SW 1271 (cell line): ENCODE measurements at places on chromosomes 16 and 17.
A peak's percentile ranks its signal among the peaks of the same experiment; 100 is the strongest.

- no peak for DNase-seq
Measured at GRCh38 chr16:72945611-72946010, 102.3 kb downstream of the ZFHX3 start.

DNA sequence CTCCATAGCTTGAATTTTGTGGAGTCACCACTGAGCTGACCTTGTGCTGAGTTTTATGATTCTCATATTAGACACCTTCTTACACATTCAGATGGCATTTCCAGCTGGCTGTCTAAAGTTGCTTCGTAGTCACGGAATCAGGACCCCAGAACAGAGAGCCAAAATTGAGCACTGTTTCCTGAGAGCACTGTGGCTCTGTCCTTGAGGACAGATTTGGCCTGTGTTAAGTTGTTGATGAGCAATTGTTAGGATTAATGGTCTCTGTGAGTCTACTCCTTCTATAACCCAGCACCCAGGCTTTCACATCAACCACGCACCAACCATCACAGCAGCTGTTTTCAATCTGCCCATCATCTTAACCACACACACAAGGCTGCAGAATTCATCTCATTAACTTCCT, 277.5 kb upstream of the HSBP1 start:
- no peak for DNase-seq

- no peak for DNase-seq
Measured at GRCh38 chr16:14487579-14487978, 142.5 kb downstream of the PARN start.

DNA sequence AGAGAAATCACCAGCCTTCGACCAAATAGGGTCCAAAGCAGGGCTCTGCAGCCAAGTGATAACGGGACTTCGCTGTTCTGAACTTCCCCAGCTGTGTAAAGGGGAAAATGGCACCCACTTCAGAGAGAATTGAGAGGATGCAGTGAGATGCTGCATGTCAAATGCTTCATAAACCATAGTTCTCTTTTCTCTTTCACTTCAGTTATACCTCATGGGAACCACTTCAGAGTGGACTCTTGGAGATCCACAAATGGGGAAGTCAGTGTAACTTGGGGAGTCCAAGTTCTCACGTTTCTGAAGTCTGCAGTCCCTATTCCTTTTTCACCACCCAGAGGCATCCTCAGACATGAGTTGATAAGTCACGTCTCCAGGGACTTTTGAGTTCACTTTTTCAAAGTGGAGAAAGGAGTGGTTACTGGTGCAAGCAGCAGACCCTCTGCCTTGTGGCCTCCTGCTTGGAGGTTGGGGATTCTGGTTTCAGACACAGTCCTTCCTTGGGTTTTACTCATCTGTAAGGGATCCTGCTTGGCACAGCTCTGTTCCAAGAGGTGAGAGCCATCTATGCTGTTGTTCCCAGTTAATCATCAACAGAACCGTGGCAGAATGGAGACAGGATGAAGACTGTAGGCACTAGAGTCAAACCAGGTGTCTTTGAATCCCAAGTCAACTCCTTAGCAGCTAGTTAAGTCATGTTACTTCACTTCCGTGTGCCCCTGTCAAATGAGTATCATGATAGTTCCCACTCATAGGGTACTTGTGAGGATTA, 123.4 kb upstream of the NOL11 start:
- no peak for DNase-seq

DNA sequence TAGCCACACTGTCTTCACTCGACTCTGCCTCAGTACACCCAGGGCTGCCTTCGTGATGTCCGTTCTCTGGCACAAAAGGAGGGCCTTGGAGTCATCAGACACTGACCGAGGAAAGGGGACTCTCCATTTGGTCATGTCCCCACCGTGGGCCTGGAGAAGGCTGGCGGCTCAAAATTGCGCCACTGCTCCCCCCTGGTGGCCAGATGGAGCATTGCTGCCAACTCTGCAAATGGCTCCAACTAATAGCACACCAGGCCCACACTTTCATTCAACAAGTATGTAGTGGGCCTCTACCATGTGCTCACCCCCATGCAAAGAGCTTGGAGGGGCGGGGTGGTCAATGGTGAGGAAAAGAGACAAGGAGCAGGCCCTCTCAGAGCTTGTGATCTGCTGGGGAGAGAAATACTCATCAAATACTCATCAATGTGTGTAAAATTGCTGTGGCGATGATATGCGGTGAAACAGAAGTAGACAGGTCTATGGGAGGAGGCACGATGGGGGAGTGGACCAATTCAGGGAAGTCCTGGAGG, 5.2 kb upstream of the GRIN2C start:
- peak; percentile 52 for DNase-seq

DNA sequence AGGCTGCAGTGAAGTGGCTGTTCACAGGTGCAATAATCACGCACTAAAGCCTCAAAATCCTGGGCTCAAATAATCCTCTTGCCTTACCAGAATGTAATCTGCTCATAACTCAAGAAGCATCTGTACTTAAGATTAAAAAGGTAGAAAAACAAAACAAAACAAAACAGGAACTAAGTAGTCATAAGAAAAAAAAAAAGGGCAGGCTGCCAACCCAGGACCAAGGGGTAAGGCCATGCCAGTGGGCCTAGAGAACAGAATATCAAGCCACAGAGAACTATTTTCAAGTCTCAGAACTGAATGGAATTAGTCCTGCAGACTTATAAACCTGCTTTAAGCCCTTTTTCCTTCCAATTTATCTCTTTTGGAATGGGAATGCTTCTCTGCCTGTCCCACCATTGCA, 64.8 kb upstream of the TBC1D3K start:
- no peak for DNase-seq

GRCh38 chr16:1509307-1510221, 16.4 kb downstream of the TELO2 start:
- DNase-seq, result no peak

DNA sequence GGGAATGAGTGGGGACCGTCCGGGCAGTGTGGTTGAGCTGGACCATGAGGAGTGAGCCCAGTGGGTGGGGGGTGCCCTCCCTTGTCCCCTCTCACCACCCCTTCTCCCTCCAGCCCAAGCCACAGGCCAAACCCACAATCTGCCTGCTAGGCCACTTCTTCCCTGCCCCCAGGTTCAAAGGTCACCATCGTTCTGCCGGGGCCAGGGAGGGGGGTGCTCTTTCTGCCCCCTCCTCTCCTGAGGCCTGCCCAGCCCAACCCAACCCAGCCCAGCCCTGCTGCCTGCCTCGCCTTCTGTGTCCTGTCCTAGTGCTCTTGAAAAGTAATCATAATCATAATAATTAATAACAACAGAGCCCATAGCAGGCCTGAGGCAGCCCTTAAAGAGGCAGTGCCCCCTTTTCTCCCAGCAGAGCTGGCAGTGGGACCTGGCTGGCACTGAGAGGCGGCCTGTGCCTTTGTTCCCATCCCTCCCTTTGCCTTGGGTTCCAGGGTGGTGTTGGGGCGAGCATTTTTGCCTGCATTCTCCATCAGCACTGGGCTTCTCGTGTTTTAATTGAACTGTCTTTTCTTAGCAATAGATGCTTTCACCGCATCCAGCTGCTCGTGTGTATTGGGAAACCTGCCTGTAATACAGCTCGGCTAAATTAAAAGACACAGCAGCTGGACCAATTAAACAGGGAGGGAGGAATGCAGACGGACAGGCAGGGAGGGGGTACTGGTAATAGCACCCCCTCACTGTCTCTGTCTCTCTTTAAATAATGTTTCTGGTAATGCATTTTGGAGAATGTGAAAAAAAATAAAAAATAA, 46.8 kb downstream of the SREBF1 start:
- DNase-seq, result no peak

GRCh38 chr17:12398441-12399051, 267.1 kb upstream of the MYOCD start:
- DNase-seq, result no peak

DNA sequence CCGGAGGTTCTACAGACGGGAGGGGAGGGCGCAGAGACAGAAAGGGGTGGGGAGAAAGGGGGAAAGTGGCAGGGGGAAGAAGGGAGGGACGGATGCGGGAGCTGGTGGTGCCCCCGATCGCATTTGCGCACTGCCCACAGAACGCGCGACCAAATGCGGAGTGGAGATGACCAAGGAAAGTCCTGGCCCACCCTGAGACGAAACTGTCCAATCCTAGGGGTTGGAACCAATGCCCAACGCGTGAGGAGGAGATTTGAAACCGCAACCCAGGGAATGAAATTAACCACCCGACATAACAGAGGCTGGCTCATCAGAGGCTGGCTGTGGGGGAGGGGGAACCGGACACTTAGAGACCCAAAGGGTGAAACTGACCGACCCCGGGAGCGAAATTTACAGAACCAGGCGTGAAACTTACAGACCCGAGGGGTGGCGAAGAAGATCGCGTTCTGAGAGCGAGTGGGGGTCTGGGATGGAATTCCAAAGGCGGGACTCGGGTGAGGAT, 1.4 kb downstream of the HES7 start:
- peak; percentile 57 for DNase-seq

GRCh38 chr17:31935512-31935911, 1.3 kb upstream of the SUZ12 start:
- no peak for DNase-seq

GRCh38 chr16:76574651-76575050, 297.4 kb downstream of the CNTNAP4 start:
- DNase-seq, result no peak
